Activated naive CD8-positive, alpha-beta T cell treated with anti-CD3 and anti-CD28 coated beads for 36 hours (primary cell): ENCODE measurements at places on chromosomes 16 and 17. TPM values are rescaled to one million over a fixed set of nuclear protein-coding genes. Genes with fewer than 3 reads are reported as not detected.

The ZFP3 gene
- total RNA-seq = 2.3 TPM

DNA sequence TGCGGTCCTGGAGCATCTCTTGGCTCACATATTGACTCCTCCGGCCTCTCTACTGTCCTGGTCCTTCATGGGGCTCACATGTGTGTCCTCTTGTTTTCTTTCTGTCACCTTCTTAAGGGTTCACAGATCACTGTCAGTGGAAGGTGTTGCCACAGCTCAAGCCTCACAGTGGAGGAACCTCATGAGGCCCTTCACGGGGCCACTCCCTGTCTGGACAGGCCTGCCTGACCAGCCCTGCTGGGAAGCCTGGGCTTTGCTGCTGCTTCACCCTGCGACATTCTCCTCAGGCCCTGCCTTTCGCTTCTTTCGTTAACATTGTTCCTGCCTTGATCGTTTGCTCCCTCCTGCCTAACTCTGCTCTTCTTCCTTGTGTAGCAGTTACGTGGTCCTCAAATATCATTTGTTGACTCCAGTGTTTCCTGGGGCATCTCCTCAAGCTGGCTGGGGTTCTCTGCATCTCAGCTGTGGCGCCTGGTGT lies 55.9 kb downstream of the WDR45B start:
- H3K4me1 ChIP-seq = peaks cover 40% of the 10 kb centered on the region
- no peak for DNase-seq
- peak overlapping the region; percentile 78 for H3K4me3 ChIP-seq
- H3K27ac ChIP-seq = peak overlapping the region; percentile 64
- peaks cover 25% of the 10 kb centered on the region for H3K36me3 ChIP-seq

The CBX8 gene
- 4.1 TPM for total RNA-seq

The SHISA9 gene
- total RNA-seq = not detected

The JPT2 gene
- total RNA-seq = 96.2 TPM

GRCh38 chr16:87229230-87230188 lies 87.7 kb downstream of the C16orf95 start:
- no peaks in the 10 kb centered on the region for H3K4me1 ChIP-seq
- H3K27me3 ChIP-seq = peaks cover 5% of the 10 kb centered on the region
- H3K27ac ChIP-seq = no peak overlapping the region
- DNase-seq = no peak
- H3K4me3 ChIP-seq = no peak overlapping the region
- no peaks in the 10 kb centered on the region for H3K36me3 ChIP-seq

The NPIPA3 gene
- not detected for total RNA-seq

The ADAT1 gene
- total RNA-seq = 56.7 TPM

The HBZ gene
- not detected for total RNA-seq

DNA sequence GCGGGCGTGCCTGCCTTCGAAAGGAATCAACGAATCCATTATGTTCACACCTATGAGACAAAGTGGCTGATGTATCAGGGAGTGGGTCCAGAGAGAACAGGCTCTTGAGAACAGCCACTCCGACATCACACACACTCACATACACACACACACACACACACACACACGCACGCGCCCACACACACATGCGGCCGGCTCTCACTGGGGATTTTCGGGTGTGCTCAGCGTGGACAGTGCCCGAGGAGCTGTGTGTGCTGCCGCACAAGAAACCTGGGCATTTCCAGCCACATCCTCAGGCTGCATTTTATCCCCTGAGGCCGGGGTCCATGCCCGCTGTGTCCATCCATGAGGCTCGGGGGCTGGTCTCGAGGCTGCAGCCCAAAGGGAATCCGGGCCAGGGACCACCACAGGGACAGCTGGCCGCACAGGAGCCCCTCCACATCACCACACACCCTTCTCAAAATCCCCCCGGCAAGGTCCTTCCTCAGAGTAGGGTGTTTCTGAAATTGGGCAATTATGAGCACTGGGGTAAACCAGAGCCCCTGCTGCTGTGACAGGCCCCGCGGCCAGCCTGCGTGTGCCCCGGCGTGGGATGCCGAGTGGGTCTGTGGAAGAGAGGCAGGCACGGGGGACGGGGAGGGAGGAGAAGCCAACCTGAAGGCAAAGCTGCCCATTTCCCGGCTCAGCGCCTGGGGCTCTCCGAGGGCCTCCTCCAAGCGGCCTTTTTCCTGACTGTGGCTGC lies 24.8 kb downstream of the MRM3 start:
- H3K36me3 ChIP-seq = no peaks in the 10 kb centered on the region
- no peaks in the 10 kb centered on the region for H3K4me1 ChIP-seq
- H3K4me3 ChIP-seq = no peak overlapping the region
- peaks cover 16% of the 10 kb centered on the region for H3K27me3 ChIP-seq
- no peak for DNase-seq
- H3K27ac ChIP-seq = no peak overlapping the region

DNA sequence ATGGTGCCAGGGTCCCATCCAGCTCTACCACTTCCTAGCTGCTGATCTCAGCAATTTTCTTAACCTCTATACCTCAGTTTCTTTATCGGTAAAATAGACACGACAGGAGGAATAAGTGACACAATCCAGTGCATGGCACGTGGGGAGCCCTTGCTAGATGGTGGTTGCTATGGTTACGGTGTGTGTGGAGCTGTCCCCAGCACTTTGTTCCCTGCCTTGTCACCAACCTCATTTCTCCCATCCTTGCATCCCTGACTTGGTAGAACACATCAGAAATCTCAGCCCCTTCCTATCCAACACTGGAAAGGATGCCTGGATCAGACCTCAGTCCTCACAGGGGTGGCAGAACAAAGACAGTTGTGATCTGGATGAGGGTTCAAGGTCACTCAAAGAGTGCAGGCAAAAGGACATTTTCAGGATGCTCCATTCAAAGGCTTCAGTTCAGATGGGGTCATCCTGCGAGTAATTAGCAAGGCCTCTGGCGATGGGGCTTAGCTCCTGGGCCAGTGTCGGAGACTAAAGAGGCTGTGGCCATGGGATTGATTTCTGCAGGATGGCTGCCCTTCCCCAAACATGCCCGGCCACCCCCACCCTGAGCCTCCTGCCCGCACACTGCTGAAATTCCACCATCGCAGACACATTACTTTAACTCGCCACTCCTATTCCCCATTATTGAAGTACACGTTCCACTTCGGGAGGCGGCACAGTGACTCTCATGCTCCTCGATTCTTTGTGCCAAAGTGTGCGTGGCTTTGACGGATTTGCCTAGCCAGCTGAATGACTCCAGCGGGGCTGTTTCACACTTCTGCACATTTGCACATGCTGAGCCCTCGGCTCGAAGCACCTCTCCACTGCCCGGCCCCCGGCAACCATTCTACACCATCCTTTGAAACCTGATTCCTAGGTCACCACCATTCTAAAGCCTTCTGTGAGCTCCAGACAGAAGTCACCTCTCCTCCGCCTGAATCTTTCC lies 40.3 kb downstream of the WNT3 start:
- H3K4me3 ChIP-seq = no peak overlapping the region
- H3K4me1 ChIP-seq = no peaks in the 10 kb centered on the region
- H3K27me3 ChIP-seq = peaks cover 22% of the 10 kb centered on the region
- DNase-seq = no peak

DNA sequence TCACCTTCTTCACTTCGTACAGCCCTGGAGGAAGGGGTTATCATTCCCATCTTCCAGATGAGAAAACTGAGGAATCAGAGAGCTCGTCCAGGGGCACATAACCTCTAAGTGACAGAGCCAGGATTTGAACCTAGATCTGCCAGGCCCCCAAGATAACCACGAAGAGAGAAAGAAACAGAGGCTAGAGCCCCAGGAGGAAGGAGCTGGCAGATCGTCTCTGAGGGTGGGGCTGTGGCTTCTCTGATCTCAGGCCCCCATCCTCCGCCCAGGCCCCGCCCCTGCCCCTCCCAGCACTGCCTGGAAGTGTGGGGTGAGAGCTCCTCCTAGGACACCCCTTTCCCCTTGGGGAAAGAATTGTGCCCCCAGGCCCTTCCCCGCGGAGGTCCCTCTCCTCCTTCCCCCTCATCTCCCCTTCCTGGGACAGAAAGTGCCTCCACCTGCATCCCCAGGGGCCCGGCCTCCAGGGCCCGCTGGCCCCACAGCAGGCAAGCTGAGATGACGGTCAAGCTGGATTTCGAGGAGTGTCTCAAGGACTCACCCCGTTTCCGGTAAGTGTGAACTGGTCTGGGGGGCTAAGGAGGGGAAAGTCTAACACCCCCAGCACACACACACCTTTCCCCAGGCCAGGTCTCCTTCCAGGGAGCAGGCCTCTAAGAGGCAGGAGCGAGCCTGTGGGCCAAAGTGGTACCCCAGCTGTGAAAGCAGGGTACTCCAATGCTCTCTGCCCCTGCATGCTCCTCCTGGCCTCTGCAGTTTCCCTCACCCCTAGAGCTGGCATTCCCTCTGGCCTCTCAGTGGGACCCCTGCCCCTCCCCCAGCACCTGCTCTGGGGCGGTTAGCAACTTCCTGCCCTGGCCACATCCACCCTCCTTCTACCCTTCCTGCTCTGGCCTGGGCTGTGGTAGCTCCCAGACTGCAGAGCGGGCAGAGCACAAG lies at the start of gene ACAP1:
ACAP1 (plus strand) TSS at position 290 of the 936 bp plus-strand sequence; CDS start at position 496, 206 bp downstream.
- peak within 1 kb of the TSS; percentile 90 for H3K4me3 ChIP-seq
- H3K27me3 ChIP-seq = no peaks in the 10 kb centered on the region
- H3K4me1 ChIP-seq = peaks cover 49% of the 10 kb centered on the region
- H3K36me3 ChIP-seq = peaks cover 26% of the 10 kb centered on the region
- DNase-seq = peak; percentile 82

GRCh38 chr17:79612468-79613194 lies 1.8 kb upstream of the RBFOX3 start:
- DNase-seq = peak; percentile 66
- no peak overlapping the region for H3K4me3 ChIP-seq
- peaks cover 2% of the 10 kb centered on the region for H3K4me1 ChIP-seq
- H3K36me3 ChIP-seq = no peaks in the 10 kb centered on the region
- no peak overlapping the region for H3K27ac ChIP-seq

DNA sequence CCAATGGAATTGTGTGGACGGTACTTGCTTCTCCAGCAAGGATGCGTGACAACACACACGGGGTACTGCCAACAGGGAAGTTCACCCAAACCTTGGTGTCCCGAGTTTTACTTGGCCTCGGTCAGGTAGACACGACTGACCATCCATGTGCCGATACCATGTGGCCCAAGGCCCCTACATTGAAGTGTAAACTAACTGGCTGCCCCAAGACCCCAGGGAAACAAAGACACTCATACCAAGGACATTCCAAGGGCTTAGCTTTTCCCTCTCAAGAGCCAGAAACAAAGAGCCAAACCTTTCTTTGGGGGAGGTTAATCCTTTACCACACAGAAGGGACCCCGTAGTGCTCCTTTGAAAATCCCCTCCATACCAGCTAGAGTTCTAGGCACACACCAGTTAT lies 215.9 kb upstream of the TNRC6C start:
- H3K4me1 ChIP-seq = no peaks in the 10 kb centered on the region
- no peak overlapping the region for H3K27ac ChIP-seq
- H3K27me3 ChIP-seq = no peaks in the 10 kb centered on the region
- no peaks in the 10 kb centered on the region for H3K36me3 ChIP-seq
- no peak for DNase-seq

DNA sequence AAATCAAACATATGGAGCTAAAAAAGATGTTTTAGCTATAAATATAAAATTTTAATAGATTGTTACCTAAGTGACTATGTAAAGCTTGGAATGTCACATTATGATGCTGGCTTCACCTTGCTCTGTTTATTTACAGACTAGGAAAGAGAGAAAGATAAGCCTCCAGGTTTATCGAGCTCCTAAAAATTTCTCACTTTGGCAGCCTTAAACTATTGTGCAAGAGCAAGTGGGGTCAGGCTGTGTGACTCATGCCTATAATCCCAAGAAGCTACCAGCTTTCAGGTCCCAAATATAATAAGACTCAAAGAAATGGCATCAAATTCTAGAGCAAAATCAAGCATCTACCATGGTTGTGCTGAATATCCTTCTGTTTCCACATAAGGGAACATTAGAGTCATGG lies 34.3 kb upstream of the PRSS54 start:
- H3K4me3 ChIP-seq = no peak overlapping the region
- H3K36me3 ChIP-seq = no peaks in the 10 kb centered on the region
- H3K4me1 ChIP-seq = no peaks in the 10 kb centered on the region

The MEIOC gene
- total RNA-seq = 0.30 TPM

The OTOP3 gene
- total RNA-seq = not detected

- H3K36me3 ChIP-seq = no peaks in the 10 kb centered on the region
- DNase-seq = no peak
- H3K27ac ChIP-seq = no peak overlapping the region
These were observed 27.5 kb downstream of the PIMREG start for GRCh38 chr17:6471531-6472465.

The CCL3 gene
- total RNA-seq = 52.7 TPM
